ENCODE measurements at places on chromosomes 12 and 14.

DNA sequence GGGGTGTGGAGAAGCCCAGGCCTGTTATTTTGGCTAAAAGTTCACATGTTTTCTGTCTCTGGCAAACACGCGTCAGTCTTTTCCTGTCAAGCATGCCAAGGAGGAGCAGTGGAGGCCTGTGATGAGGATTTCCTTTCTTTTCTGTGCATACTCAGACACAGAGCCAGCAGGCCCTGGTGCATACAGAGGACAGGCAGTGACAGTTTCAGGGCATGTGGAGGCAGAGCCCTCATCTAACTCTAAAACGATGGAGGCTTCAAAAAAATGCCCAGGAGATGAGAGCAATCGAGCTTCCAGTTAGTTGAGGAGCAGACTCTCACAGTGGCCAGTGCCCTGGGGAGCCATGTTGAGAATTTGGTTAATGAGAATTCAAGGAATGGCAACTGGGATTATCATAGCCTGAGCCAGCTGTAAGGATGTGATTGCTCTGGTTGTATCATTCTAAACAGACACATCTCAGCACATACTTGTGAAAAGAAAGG lies 66.5 kb downstream of the TRAFD1 start:
- DNase-seq: no peak

DNA sequence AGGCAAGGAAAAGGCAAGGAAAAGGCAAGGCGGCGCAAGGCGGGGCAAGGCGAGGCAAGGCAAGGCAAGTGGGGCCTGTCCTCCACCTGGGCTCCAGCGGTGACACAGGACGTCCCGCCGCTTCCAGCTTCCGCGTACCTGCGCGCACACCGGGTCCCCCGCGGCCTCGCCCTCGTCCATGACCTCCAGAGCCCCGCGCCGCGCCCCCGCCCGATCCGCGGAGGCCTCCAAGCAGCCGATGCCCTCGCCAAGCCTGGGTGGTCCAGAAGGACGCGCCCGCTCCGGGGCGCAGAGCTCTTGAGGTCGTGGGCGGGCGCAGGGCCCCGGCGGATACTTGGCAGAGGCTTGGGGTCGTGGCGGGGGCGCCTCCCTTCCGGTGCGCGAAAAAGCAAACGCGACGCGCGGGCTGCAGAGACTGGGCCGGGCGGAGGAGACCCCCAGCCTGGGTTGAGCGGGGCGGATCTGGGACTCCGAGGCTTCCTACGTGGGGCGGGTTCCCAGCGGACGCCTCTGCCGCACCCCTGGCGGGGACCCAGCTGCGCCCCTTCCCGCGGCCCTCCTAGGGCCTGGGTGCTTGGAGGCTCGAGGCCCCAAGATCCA lies 60.8 kb upstream of the EIF5 start:
- DNase-seq: no peak

GRCh38 chr12:42346403-42347002 lies 20.5 kb downstream of the PPHLN1 start:
- no peak for DNase-seq

DNA sequence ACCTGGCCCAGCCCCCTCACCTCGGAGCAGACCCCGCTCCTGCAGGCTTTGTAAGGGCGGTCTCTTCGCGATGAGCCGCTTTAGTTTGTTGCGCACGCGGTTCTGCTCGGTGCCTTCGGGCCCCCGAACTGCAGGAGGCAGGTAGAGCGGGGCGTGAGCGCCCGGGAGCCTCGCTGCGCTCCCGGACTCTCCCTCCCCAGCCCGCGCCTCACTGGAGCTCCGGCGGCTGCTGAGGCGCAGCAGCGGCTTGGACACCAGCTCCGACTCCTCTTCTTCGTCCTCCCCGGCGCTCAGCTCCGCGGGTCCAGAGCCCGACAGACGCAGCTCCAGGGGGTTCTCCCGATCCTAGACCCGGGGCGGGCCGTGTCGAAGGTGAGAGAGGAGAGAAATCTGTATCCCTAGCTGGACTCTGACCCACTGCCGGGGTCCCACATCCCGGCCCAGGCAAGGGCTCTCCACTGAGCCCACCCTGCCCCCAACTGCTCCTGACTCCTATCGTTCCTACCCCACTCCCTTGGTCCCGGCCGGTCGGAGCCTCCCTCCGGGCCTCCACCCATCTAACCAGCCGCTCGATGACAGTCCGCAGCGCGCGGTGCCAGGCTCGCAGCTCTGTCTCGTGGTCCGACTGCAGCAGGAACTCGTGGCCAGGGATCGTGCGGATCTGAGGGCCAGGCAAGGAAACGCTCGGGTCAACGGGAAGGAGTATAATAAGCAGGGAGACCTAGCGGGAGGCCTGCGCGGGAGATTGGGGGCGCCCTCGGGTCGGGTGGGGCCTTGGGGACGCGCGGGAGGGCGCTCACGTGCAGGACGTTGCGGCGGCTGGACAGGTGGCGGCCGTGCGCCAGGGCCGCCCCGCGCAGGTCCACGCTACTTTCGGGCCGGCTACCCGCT lies 4.2 kb downstream of the ARHGAP9 start:
- DNase-seq: peak; percentile 64

DNA sequence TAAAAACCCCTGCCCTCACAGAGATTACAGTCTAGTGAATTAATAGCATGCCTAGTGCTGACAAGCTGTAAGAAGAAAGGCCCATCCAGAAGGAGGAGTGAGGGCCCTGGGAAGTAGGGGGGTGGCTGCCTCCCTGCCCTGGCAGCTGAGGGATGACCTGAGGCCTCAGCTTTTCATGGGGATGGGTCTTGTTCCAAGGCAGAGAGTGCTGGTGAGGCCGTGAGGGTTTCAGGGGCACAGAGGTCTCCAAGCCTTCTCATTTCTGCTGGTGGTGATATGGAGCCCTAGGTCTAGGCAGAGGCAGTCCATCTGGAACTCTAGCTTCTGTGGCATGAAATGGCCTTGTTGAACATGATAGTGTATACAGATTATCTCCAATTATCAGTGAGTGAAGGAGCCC lies 114.4 kb downstream of the ZFP36L1 start:
- no peak for DNase-seq

- DNase-seq: no peak
Observed at GRCh38 chr14:103890821-103891666, 37.2 kb upstream of the TDRD9 start.

GRCh38 chr12:50633955-50634354 lies 129.2 kb downstream of the DIP2B start:
- DNase-seq: no peak

DNA sequence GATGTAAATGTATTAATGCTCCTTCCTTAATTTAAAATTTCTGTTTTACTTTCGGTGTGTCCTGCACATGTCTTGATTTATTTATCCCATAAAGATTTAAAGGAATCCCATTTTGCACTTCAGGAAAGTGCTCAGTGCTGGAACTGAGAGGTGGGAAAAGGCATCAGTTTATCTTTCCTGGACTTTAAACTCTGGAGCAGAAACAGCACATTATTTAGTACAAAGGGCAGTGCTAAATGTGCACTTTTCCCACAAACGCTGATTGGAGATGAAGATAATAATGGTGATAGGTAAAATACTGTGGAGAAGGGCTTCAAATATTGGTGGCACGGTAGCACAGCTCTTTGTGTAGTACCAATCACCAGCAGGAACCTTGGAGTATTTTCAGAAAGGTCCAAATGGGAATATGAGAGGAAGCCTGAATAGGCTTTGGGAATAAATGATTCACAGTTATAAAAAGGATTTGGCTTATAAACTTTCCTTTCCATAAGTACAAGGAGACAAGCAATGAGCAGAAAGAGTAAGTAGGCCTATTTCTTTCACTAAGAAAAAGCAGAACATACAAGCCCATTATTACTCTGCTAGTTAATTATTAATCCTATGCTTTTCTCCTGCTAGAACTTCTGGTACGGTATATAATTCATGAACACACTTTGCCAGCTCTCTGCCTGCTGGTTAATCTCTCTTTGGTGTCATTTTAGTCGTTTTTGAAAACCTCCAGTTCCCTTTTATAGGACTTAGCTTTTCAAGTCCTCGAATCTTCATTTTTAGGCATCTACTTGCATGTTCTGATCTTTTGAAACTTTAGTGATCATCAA lies 58.3 kb downstream of the SLC15A5 start:
- no peak for DNase-seq

DNA sequence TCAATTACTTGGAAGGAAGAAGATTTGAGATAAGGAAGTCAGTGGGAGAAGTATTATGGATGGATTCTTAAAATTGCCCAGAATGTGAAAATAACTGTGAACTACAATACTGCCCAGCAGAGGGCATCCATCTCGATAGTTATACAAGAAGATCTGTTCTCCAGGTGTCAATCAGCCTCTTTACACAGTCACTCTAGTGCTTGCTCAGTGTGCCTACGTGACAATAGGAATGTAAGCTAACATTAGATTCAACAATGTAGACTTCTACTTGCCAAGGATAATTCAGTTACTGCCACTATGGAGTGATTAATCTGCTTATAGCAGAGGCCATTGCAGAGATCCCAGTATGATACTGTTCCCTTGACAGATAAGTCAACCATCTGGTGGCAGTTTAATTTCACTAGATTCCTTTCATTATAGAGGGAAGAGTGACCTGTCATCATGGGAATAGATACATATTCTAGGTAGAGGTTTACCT lies 10.6 kb upstream of the MAP4K5 start:
- DNase-seq: peak; percentile 74

GRCh38 chr14:61460718-61461611 lies 139.6 kb downstream of the PRKCH start:
- DNase-seq: no peak

- DNase-seq: no peak
Observed at GRCh38 chr14:76833011-76833410, 6.8 kb downstream of the LRRC74A start.

DNA sequence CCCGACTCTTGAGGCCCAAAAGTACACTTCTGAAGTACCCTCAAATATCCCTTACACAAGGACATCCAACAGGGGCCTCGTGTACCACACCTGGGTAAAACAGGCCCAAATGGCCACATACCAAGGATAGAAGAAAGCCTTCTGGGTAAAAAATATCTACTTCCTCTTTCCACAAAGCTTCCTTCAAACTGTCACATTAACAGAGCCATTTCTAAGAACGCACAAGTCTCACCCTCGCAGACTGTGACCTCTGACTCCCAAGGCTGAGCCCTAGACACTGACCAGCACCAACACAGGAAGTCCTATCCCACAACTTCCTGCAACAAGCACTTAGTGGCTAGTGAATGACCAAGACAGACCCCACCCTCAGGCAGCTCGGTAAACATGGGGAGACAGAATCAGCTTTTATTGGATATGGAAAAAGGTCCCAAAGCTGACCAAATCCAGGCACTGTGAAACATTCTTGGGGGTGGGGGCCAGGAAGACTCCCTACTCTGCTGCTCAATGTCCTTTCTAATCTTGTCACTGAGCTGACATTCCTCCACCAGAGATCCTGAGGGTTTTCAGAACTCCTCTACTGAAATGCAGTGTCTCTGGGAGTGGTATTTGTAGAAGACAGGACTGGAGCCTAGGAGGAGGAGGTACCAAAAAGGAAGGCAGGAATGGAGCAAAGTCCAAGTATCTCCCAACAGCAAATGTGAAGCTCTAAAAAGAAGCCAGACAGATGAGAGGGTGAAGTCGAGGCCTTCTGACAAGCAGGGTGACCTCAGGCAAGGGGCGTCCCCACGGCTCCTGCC lies 15.9 kb downstream of the KCTD10 start:
- peak; percentile 26 for DNase-seq

GRCh38 chr12:24008166-24008565 lies 58.7 kb upstream of the SOX5 start:
- DNase-seq: no peak

GRCh38 chr12:100564090-100564489 lies 9.4 kb upstream of the GAS2L3 start:
- DNase-seq: no peak

- peak; percentile 95 for DNase-seq
Observed at GRCh38 chr14:92039719-92040430, at the start of gene TRIP11. Gene TRIP11, minus strand, starts transcription at chr14:92040059. Its CDS starts 374 bp downstream, at chr14:92039685.

- DNase-seq: no peak
Observed at GRCh38 chr12:81084811-81085350, 7.0 kb downstream of the ACSS3 start.

DNA sequence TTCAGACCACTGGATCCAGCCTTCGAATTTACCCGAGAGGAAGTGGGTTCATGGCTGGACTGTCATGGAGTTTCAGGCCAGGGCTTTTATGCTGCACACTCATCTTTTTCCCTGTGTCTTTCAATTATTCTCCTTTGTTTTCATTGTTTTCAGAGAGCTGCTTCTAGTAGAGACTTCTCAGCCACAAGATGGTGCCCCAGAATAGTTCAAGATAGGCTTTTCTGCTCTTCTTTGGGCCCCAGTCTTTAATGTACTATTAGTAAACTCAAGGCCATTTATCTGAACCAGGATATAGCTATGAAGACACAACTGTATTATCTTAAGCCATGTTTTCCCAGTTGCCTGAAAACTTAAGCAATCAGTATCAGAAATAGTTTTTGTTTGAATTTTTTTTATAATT lies 30.4 kb upstream of the PSMA6 start:
- peak; percentile 5 for DNase-seq

- peak; percentile 41 for DNase-seq
Observed at GRCh38 chr14:105065280-105066228, at the start of gene GPR132. Gene GPR132, minus strand, starts transcription at chr14:105065430. Its CDS starts 10,010 bp downstream, at chr14:105055420.

DNA sequence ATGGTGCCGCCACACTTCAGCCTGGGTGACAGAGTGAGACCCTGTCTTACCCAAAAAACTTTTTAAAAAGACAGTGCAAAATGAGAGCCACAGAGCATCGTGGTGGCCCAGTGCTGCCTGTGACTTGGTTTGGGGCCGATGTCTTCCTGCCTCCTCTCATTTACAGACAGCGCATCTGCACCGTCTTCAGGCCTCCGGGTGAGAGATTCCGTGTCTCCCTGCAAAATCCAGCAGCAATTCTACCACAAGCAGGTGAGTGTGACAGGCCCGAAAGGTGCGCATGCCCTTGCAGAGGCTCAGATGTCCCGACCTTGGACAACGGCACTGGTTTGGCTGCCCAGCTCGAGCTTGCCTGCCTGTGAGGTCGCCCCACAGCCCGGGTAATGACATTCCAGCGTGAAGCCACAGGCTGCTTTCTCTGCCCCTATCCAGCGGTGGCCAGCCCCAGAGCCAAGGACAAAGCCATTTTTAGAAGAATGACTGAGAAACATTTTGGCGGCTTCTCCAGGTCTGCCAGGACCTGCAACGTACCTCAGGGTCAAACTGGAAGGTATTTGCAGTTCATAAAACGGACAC lies 70.3 kb upstream of the RFLNA start:
- DNase-seq: no peak

DNA sequence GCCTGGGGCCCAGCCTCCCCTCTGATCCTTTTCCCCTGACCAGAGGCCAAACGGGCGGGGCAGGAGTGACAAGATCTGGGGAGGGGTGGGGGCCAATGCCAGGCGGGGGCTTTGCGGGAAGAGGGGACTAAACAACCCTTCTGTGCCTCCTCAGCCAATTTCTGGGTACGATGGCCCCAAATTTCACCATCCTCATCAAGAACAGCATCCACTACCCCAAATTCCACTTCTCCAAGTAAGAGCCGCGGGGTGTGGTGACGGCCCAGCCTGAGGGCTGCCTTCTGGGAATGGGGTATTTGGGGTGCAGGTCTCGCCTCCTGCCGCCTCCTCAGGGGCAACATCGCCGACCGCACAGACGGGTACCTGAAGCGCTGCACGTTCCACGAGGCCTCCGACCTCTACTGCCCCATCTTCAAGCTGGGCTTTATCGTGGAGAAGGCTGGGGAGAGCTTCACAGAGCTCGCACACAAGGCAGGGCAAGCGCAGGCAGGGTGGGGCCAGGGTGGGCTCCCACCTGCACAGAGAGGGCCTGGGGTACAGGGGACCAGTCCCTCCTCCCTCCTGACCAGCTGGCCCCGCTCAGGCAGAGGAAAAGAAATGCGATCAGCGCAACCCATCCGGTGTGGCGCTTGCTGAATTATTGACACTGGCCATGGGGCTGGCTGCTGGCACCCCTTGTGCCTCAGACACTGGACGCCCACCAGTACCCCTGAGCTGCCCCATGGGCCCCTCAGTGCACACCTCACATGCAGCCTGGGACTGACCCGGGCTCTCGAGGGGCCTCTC lies 1.7 kb downstream of the P2RX2 start:
- no peak for DNase-seq

GRCh38 chr14:66939409-66939808 lies 249.8 kb upstream of the GARIN2 start:
- DNase-seq: no peak

Data from hepatocyte (in vitro differentiated cells).